ENCODE measurements at places on chromosomes 2 and 18. TPM values are rescaled to one million over a fixed set of nuclear protein-coding genes. Genes with fewer than 3 reads are reported as not detected.

The MPHOSPH10 gene
- 28.8 TPM for total RNA-seq

The NTSR2 gene
- not detected for total RNA-seq

The INPP5D gene
- total RNA-seq, result 15.3 TPM

The FBLN7 gene
- 3.1 TPM for total RNA-seq

The DNPEP gene
- 62.9 TPM for total RNA-seq

The RAX gene
- total RNA-seq, result not detected

DNA sequence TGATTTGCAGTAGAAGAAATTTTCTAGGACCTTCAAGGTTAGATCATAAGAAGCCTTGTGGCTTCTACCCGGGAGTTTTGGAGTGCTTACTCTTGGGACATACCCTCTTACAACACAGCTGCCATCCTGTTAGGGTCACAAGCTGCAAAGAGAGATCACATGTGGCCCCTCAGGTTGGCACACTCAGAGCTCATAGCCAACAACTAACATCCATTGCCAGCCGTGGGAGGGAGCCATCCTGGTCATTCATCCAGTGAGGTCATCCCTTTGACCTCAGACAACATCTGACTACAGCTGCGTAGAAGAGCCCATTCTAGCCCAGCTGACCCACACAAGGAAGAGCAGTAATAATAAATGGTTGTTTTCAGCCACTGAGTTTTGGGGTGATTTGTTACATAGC, 76.9 kb upstream of the NABP1 start:
- DNase-seq, result no peak

GRCh38 chr2:231671270-231672050, 36.9 kb upstream of the PTMA start:
- DNase-seq, result no peak

- DNase-seq, result no peak
Measured at GRCh38 chr2:46806526-46806925, 109.1 kb downstream of the MCFD2 start.

- peak; percentile 27 for DNase-seq
Measured at GRCh38 chr2:150526827-150527226, 39.4 kb upstream of the RND3 start.

DNA sequence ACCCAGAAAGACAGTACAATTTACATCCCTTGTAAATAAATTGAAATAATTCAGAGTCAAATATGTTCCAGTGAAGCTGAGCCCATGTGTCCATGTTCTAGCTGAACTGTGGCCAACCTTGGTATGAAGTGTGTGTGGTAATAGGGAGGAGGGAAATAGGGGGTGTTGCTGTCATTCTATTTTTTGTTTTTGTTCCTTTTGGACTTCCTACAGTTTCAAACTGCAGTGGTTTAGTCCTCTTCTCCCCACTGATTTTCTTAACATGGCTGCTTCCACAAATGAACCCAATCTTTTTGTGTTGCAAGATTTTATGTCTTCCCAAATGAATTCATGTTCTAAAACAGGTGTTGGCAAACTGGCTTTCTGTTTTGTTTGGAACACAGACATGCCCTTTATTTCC, 156.9 kb downstream of the CCBE1 start:
- DNase-seq, result no peak

DNA sequence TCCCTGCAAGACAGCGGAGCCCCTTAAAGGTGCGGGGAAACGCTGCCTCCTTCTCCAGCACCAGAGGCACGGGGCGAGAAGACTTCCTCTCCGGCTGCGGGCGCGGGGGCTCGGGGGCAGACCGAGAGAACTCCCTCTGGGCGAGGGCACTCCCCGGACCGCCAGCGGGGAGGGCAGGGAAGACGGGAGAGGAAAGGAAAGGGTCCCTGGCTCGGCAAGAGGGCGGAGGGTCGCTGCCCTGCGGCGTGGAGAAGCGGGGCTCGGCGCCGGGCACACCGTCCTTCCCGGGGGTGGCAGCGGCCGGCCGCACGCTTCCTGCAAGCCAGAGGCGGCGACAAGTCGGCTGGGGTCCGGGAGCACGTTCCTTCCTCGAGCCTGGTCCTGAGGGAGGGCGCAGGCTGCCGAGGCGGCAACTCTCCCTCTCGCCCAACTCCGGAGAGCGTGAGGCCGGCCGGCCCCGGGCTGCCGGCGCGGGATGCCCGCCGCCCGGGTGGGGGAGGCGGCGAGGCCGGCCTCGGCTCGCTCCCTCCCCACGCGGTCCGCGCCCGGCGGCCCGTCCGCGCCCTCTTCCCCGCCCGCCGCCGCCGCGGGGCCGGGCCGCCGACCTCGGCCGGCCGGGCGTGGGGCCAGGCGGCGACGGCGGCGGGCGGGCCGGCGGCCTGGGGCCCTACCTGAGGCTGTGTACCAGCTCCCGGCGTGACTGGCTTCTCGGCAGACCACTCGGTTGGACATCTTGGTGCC, 1.1 kb downstream of the MEMO1 start:
- DNase-seq, result peak; percentile 20

DNA sequence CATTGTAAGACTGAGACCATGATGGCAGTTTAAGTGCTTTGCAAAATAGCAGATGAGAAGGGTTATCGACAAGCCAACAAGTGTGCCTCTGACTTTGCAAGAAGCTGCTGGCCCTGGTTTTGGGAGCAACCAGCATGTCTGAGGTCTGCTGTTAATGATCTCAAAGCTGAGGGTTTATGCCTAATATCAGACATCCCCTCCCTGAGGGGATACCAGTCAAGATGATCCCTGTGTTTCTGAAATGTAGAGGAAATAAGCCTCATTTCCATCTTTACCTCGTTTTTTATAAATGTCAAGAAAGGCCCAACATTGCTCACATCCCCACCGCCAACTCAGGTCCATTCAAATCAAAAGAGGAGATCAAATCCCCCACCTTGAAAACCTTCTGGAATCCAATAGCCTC, 120.6 kb downstream of the MYCN start:
- no peak for DNase-seq

DNA sequence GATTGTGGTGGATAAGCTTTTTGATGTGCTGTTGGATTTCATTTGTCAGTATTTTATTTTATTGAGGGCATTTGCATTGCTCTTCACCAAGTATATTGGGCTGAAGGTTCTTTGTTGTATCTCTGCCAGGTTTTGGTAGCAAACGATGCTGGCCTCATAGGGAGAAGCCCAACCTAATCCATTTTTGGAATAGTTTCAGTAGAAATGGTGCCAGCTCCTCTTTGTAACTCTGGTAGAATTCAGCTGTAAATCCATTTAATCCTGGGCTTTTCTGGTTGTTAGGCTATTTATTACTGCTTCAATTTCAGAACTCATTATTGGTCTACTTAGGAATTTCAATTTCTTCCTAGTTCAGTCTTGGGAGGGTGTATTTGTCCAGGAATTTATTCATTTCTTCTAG, 309.8 kb upstream of the SETBP1 start:
- no peak for DNase-seq

Data from left lung (tissue), 14 donors.